ENCODE measurements at places on chromosomes 11 and 22.

DNA sequence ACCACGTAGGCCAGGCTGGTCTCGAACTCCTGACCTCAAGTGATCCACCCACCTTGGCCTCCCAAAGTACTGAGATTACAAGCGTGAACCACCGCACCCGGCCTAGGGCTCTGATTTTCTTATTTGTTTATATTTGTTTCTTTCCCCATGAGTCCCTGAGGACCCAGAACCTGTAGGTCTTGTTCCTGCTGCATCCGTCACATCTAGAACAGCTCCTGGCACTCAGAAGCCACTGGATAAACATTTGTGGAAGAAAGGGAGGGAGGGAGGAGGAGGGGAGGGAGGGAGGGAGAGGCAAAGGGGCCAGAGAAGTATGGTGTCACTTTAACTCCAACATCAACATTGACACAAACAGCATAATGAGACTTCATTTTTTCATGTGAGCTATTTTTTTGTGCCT lies 67.7 kb downstream of the CELSR1 start:
- DNase-seq: no peak

DNA sequence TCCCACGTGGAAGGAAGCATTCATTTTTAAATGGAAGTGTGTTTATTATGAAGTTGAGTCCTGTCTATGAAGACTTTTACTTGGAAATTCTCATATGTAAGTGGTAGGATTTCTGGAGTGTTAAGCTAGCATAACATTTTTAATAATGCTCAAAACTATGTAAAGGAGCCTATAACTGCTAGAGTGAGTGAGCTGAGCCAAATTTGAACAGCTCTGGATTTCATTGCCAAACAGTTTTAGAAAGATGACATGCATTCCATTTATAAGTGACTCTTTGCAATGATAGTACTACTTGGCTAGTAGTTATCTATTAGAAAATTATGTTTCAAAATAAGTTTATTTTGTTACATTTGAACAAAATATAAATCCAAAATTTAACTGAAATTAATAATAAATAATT lies 721.2 kb downstream of the LUZP2 start:
- DNase-seq: no peak

- DNase-seq: no peak
Observed at GRCh38 chr11:43837879-43838278, 42.8 kb upstream of the ALKBH3 start.

- no peak for DNase-seq
Observed at GRCh38 chr11:95499516-95500135, 268.6 kb upstream of the SESN3 start.

DNA sequence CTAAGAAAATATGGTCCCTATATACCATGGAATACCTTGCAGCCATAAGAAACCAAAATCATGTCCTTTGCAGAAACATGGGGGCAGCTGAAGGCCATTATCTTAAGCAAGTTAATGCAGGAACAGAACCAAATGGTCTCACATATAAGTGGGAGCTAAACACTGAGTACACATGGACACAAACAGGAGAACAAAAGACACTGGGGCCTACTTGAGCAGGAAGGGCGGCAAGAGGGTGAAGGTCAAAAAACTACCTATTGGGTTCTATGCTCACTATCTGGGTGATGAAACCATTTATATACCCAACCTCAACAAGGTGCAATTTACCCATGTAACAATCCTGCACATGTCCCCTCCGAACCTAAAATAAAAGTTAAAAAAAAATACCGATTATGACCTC lies 22.5 kb downstream of the GAS2 start:
- DNase-seq: no peak

DNA sequence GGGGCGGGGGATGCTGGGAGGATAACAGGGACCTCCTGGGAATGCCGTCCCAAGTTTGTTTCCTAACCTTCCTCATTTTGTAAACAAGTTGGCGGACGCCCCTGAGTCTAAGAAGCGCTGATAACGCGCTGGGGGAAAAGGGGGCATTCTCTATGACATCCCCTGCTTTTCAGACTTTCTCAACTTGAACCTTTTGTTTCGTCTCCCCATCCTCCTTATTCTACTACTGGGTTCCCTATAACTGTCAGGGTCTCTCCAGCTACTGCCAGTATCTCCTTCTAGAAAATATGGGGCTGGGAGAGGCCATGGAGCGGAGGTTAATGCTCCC lies 654 bp downstream of the TMEM86A start:
- DNase-seq: no peak

DNA sequence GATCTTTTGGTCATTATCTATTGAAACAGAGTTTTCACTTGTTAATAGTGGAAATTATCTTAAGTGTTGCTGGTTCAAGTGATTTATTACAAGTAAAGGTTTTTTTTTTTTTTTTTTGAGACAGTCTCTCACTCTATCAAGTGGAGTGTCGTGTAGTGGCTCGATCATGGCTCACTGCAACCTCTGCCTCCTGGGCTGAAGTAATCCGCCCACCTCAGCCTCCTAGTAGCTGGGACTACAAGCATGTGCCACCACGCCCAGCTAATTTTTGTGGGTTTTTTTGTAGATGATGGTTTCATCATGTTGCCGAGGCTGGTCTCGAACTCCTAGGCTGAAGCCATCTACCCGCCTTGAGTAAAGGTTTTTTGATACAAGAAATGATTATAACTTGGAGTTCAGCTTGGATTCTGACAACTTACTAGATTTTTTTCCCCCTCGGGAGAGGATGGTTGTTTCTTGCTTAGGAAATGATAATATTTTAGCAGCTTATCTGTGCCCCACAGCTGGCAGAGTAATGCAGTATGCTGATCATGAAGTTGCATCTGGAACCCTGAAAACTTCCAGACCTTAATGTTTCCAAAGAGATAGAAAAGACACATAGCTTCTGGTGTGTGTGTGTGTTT lies 68.9 kb downstream of the MTMR3 start:
- no peak for DNase-seq

- DNase-seq: no peak
Observed at GRCh38 chr11:117259417-117259816, 26.9 kb downstream of the RNF214 start.

- DNase-seq: no peak
Observed at GRCh38 chr11:109973486-109973885, 119.7 kb upstream of the ZC3H12C start.

DNA sequence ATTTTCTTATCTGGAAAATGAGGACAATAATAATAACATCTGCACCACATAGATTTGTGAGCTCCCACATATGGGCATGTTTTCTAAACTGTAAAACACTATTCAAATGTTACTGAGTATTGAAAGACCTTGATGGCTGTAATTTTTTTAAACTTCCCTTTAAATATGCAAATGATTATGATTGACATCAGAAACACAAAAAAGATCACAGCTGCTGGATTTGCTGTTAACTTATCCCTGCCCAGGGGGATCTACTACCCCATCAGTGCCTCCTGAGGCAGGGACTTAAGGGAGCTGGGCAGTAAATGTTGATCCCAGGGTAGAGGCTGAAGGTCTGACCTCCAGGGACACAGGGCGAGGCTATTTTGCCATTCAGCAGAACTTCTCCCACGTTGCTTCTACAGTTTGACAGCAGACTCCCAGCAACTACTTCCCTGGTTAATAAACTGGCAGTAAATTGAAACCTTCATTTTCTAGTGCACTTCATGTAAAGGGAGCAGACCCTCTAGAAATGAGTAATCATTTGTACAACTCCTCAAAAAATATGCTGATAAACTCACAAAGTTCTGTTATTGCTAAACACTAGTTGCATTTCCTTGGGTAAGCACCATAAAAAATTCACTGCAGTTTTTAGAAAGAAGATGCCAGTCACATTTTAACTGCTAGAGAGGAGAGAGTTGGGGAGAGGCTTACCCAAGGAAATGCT lies 20.3 kb downstream of the TMPRSS5 start:
- no peak for DNase-seq

- DNase-seq: no peak
Observed at GRCh38 chr22:36758792-36759271, 17.1 kb downstream of the IFT27 start.

GRCh38 chr22:48647606-48648515 lies 1179.8 kb downstream of the BRD1 start:
- DNase-seq: no peak

- DNase-seq: no peak
Observed at GRCh38 chr11:27406498-27407354, 43.7 kb upstream of the CCDC34 start.

DNA sequence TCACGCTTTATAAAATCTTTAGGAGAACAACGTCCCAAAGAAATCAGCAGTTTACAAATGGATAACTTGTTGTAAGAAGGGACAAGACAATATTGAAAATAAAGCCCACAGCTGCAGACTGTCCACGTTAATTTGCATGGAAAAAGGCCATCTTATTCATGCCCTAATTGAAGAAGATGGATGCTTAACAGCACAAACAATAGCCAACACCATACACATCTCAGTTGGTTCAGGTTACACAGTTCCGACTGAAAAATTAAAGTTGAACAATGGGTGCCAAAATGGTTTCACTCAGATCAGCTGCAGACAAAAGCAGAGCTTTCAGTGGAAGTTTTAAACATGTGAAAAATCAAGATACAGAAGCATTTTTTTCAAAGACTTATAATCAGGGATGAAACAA lies 314.2 kb downstream of the RAB38 start:
- no peak for DNase-seq

- no peak for DNase-seq
Observed at GRCh38 chr11:93846411-93846810, 4.0 kb downstream of the VSTM5 start.

DNA sequence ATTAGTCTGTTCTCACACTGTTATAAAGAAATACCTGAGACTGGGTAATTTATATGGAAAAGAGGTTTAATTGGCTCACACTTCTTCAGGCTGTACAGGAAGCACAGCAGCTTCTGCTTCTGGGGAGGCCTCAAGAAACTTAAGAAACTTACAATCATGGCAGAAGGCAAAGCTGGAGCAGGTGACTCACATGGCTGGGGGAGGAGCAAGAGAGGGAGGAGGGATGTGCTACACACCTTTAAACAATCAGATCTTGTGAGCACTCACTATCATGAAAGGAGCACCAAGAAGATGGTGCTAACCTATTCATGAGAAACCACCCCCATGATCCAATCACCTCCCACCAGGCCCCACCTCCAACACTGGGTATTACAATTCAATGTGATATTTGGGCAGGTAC lies 381.6 kb downstream of the ETS1 start:
- no peak for DNase-seq

- no peak for DNase-seq
Observed at GRCh38 chr11:133639408-133639807, 107.1 kb upstream of the OPCML start.

- DNase-seq: no peak
Observed at GRCh38 chr11:15216678-15217077, 102.0 kb downstream of the INSC start.

DNA sequence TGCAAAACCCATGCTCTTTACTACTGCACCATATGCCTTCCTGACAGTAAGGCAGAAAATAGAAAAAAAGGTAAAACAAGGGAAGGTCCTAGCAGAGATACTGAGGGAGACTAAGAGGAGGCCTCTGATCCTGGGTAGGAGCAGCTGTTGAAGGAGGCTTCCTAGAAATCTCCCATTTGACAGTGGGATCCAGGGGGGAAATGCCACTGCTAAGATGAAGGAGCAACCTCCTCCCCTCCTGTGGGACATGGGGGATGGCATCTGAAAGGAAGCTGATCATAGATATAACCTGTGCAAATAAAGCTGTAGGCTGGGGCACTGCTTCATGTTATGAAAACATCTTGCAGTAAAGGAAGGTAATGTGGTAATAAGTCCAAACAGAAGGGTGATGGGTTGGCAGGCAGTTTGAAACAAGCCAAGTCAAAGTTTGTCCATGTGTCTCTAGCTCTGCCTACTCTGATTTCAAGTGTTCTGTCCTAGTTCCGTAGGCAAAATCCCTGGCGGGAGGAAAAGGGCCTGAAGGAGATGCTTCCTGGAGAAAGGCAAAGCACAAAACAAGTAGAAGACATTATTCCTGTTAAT lies 86.7 kb upstream of the EED start:
- no peak for DNase-seq

GRCh38 chr22:45290410-45290936 lies 5.7 kb downstream of the UPK3A start:
- no peak for DNase-seq

DNA sequence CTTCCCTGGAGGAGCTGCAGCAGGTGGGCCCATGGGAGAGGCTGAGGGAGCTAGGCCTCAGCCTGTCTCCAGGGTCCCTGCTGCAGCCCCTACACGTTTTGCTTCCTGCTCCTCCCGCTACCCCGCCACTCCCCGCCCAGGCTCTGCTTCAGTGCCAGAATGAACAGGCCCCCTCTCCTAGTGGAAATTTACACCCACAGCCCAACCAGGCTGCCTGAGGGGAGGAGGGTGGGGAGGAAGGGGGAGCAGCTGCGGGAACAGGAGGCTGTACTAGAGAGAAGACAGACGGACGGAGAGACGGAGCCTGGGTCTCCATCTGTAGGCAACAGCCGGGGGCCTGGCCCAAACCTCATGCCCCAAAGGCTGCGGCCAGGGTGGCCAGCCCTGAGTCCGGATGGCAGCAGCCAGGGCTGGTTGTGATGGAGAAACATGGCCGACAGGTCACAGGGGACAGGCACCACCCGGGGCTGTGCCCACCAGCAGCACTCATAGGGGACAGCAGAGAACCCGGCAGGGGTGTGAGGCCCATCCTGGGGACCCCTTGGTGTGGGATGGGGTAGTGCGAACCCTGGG lies 20.6 kb downstream of the FLRT1 start:
- DNase-seq: no peak

All from stimulated activated CD8-positive, alpha-beta memory T cell treated with anti-CD3 and anti-CD28 coated beads, Interleukin-7, amount 100 ng/mL, for 48 hours (primary cell).